ENCODE measurements at places on chromosomes 1 and 21.

DNA sequence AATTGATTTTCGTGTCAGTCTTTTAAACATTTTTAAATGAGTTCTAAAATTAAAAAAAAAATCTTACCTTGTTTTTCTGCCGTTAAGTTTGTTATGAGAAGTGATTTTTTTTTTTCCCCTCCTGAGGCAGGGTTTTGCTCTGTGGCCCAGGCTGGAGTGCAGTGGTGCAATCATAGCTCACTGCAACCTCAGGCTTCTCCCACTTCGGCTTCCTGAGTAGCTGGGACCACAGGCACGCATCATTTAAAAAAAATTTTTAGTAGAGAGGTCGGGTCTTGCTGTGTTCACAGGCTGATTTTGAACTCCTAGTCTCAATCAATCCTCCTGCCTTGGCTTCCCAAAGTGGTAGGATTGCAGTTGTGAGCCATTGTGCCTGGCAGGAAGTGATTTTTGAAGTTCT, 41.1 kb downstream of the MTR start:
- no peak for DNase-seq

GRCh38 chr1:169468982-169469381, 16.8 kb downstream of the SLC19A2 start:
- DNase-seq, result no peak

- no peak for DNase-seq
Observed at GRCh38 chr1:53934170-53934765, 11.2 kb downstream of the IFT25 start.

DNA sequence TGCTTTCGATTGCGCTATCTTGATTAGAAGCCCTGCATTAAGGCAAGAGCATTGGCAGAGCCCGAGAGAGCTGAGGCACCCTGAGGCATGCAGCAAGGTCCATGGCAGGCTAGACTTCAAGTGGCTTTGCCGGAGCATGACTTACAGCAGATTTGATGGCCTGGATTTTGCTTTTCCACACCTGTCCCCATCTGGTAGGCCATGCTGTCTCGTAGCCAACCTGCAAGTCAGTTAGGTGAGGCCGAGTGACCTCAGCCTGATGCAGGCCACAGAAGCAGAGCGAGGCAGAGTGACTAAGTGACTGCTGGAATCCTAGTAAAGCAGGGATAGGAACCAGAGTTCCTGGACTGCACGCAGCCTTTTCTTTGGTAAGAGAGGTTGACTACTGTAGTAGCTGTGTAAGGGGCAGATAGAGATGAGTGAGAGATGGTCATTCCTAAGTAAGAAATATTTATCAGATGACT, 148.9 kb downstream of the PBX1 start:
- no peak for DNase-seq

DNA sequence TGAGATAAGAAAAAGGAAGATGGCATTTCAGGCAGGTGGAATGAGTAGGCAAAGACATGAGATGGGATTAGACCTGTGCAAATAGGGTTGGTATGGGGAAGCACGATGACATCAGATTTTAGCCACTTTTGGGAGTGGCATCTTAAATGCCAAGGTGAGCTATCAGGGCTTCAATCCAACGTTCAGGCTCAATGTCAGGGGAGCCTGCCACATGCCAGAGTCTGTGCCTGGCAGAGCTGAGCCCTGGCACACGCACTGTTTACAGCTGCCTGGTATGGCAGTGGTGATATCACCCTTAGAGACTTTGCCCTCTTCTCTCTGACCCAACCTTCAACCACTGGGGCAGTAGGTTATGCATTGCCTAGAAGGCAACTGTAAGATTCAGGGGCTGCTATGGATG, 1.1 kb upstream of the GUCA2B start:
- no peak for DNase-seq

DNA sequence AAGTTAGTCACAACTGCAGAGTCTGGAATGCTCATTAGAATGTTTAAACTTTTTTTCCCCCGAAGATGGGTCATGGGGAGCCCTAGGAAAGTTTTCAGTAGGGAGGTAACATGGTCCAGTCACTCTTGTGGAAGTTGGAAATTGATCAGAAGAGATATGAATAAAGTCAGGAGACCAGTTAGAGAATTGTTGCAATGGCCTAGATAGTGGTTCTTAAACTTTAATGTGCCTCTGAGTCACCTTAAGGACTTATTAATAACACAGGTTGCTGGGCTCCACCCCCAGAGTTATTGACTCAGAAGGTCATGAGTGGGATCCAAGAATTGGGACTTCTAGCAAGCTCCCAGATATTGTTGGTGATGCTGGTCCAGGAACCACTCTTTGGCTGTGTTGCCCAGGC, 3.2 kb upstream of the TFAP2E start:
- no peak for DNase-seq

DNA sequence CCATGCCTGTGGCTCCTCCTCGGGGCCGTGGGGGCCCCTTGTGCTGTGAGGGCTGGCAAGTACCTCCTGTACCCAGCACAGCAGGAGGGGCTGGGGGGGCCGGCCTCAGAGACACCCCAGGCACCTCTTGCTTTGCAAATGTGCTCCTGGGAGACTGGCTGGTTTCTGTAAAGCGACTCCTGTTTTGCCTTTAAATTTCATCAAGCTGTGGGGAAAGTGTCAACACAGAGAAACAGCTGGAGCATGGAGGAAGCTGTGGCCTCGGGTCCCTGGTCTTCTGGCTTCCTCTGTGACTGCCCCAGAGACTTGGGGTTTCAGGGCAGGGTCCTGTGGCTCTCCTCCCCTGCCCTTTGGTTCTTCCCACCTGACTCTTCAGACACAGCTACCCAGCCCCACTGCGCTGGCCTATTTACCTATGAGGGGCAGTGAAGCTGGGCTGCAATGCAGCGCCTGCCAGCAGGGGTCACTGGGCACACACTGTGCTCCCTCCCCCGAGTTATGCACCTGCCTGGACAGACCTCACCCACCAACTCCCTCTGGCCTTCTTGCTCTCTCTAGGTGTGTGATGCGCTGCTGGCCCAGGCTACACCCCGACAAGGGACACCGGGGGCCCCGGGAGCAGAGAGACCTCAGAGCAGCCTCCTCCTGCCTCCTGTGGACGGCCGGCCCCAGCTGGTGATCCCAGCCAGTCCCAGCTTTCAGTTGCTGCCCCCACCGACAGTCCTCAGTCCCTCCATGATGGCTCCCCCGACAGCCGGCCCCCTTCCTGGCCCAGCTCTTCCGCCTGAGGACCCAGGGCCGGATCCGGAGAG, 17.6 kb upstream of the PEX10 start:
- no peak for DNase-seq

DNA sequence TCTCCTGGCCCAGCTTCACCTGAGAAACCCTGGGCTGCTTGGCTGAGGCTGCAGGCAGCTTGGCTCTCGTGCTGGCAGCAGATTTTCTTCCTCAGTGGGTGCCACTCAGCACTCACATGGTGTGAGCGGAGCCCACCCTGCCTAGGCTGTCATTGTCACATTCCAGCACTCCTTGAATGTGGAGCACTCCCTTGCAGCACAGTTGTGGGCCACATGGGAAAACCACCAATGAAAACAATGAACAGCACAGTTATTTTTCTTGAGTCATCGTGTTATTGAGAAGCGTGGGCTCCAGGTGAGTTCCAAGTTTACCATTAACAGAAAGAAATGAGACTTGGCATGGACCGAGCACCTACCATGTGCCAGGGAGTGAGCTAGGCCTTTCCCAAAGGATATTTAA, 27.2 kb upstream of the TRIM67 start:
- no peak for DNase-seq

- no peak for DNase-seq
Observed at GRCh38 chr1:202274611-202275010, 67.1 kb downstream of the UBE2T start.

- DNase-seq, result no peak
Observed at GRCh38 chr21:29568020-29568697, 269.4 kb downstream of the BACH1 start.

DNA sequence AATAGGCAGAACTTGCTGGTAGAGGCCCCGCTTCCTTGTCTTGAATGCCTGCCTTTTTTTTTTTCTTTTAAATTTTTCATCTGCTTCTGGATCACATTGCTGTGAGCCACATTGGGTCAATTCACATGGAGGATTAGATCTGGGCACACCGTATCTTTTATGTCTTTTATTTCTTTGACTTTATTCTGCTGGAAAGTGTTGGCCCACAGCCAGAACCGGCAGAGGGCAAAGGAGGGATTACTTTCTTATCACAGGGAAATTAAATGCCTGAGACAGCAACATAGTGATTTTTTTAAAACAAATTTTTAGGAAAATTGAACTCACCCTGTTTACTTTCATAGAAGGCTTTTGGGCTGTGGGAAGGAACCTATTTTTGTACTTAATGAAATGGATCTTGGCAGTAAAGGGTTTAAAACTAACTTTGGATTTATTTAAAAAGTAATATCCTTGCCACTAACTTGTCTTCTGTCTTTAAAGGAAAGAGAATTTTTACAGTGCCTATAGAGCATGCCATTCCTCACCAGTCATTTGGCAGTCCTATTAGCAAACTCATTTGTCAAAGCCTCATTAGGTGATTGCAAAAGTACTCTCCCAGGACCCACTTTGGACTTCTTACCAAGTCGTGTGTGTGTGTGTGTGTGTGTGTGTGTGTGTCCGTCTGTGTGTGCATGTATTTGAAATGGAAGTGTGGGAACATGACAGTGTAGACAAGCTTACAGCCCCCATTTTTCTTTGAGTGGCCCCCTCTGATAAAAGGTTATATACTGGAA, 68.4 kb downstream of the ST6GALNAC3 start:
- DNase-seq, result no peak
